Mesothelial cell of epicardium (in vitro differentiated cells): ENCODE measurements at places on chromosomes 3 and 15.

DNA sequence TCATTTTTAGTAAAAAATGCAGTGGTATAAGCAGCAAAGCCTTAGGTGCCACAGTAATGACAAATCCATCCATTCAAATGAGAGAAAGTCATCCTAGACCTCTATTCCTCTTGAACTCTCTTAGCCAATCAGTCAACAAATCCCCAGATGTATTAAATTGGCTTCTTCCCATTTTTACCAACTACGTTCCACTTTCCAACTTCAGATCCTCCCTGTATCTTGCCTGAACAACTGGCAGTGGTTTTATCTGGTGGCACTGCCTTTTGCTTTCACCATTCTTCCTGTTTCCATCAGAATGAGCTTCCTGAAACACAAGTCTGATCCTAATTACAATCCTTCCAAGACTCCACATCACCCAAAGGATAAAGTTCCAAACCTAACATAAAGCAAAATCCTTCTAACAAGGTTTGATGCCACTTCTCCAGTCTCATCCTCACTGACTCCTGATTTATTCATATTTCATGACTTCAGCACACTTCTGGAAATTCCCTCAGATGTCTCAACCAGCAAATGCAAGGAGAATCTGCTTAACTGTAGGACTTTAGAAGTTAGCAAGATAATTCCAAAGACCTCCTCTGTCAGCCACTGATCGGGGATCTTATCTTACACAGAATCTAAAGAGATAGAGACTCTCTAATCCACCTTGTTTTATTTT, 69.8 kb upstream of the SLC4A7 start:
- no peak for DNase-seq
- no peaks in the 10 kb centered on the region for H3K4me1 ChIP-seq
- no peaks in the 10 kb centered on the region for H3K36me3 ChIP-seq
- peaks cover 2% of the 10 kb centered on the region for H3K27me3 ChIP-seq

GRCh38 chr3:128340198-128340903, 126.3 kb downstream of the DNAJB8 start:
- H3K4me1 ChIP-seq = peaks cover 66% of the 10 kb centered on the region
- H3K36me3 ChIP-seq = peaks cover 2% of the 10 kb centered on the region
- H3K4me3 ChIP-seq = no peak overlapping the region
- no peaks in the 10 kb centered on the region for H3K27me3 ChIP-seq
- DNase-seq = no peak

- H3K27me3 ChIP-seq = no peaks in the 10 kb centered on the region
- no peaks in the 10 kb centered on the region for H3K36me3 ChIP-seq
- H3K4me1 ChIP-seq = no peaks in the 10 kb centered on the region
- H3K4me3 ChIP-seq = no peak overlapping the region
- no peak overlapping the region for H3K27ac ChIP-seq
- DNase-seq = no peak
Observed at GRCh38 chr3:162729686-162730085, 1233.1 kb downstream of the OTOL1 start.

- peaks cover 3% of the 10 kb centered on the region for H3K4me1 ChIP-seq
- H3K36me3 ChIP-seq = no peaks in the 10 kb centered on the region
- no peak overlapping the region for H3K27ac ChIP-seq
- H3K4me3 ChIP-seq = no peak overlapping the region
Observed at GRCh38 chr3:182668974-182669373, 124.3 kb upstream of the ATP11B start.

GRCh38 chr3:111392894-111393398, 149.1 kb upstream of the CD96 start:
- no peak for DNase-seq
- H3K4me1 ChIP-seq = no peaks in the 10 kb centered on the region
- no peaks in the 10 kb centered on the region for H3K36me3 ChIP-seq
- H3K27me3 ChIP-seq = no peaks in the 10 kb centered on the region
